ENCODE measurements at places on chromosomes 12 and 14.

DNA sequence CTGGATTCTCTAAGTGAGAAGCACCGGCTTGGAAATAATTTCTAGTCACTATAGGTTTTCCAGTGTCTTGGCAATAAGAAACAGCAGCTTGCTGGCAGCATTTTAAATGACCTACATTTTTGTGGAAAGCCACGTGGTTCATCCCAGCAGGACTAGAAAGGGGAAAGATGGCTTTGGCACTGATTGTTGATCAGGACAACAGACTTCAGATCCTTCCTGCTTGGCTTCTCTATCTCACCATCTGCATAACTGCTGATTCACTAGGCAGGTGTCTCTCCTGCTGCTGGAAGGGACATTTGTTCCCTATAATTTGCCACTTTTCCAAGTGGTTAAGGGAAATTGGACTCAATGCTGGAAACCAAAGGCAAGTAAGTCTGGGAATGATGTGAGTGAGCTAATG, 131.0 kb downstream of the TTC8 start:
- peak; percentile 37 for DNase-seq

DNA sequence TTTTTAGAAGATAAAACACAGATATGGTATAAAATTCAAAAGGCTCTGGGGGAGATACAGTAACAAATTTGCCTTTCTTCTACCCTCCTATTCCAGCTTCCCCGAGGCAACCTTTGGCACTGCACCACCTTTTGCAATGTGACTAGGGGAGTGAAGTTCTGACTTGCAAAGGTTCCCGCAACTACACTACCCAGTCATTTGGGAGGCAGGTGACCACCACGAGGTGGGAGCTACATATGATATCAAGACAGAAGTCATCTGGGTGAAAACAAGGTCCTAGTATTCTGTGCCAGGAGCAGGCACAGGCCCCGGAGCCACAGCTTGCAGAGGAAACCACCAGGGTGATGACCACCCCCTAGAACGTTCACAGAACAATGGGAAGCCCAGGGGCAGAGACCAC, 141.5 kb downstream of the TTC7B start:
- peak; percentile 33 for DNase-seq

DNA sequence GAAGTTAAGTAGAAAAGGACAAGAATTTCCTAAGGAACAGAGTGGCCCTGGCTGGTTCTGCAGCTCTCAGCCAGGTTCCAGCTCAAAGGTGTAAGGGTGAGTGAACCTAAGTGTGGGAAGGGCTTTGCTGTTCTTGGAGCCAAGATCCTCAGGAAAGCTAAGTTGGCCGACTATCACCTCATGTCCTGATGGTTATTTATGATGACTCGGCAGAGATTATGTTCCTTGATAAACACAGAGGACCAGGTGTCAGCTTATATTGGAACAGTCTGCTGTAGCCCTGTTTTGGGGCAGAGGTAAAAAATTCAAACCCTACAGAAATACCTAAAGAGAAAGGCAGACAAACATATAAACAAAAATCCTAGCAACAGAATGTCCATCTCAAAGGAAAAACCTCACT, 128.5 kb downstream of the TBX3 start:
- no peak for DNase-seq

GRCh38 chr12:10661338-10661737, 12.5 kb downstream of the STYK1 start:
- DNase-seq: no peak

GRCh38 chr12:28517101-28517500, 326.8 kb downstream of the CCDC91 start:
- DNase-seq: peak; percentile 45

GRCh38 chr12:108793756-108794441, 62.6 kb upstream of the CORO1C start:
- no peak for DNase-seq

DNA sequence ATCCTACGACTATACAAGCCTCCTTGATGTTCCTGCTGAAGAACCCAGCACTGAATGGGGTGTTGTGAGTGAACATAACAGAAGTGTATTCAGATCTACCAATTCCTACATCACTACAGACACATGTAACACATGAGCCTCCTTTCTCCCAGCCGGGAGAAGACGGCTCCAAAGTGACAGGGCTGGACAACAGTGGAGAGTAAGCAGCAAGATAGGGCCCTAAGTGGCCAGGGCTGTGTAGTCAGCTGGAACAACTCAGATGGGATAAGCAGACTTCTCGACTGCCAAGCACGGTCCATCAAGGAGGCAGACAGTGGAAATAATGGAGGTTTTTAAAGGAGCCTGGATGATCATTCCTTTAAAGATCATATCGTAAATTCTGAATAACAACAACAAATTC, 73.5 kb downstream of the TTC7B start:
- DNase-seq: no peak

- DNase-seq: no peak
Measured at GRCh38 chr12:76020731-76021672, 10.6 kb downstream of the PHLDA1 start.

DNA sequence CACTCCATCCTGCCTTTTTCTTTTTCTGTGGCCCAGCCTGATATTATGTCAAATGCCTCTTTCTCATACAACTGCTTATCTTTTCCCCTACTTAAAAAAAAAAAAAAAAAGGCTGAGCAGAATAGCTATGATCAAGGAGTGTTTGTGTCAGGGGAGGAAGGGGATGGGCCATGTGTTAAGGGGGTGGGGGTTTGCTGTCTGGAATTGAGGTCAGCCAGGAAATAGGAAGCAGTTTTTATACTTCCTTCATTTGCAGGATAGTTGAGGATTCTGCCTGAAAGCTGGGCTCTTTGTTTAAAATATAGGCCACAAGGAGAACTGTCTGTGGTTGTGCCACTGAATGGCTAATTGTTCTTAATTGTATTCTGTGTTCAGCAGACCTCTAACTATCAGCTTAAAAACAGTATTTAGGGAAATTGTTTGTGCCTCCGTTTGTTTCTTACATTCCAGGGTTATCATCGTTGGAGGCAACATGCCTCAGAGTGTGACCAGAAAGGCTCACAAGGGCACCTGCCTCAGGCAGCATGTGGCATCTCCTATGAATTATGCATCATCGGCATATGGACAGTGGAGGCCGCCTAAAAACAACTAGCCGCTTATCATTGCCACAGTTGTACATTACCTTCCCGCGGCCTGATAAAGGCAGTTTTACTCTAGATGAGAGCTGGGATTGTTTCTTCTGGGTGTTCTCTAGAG, 96.0 kb downstream of the SRGAP1 start:
- DNase-seq: no peak

GRCh38 chr14:64493455-64493854, 10.2 kb downstream of the ZBTB25 start:
- DNase-seq: no peak

GRCh38 chr12:101939306-101939705, 61.9 kb downstream of the DRAM1 start:
- no peak for DNase-seq

GRCh38 chr12:12034344-12034743, 36.4 kb upstream of the BCL2L14 start:
- no peak for DNase-seq

- DNase-seq: peak; percentile 83
Measured at GRCh38 chr12:95336387-95337067, 118.9 kb downstream of the VEZT start.

GRCh38 chr12:10771132-10771733, 31.2 kb downstream of the TAS2R7 start:
- no peak for DNase-seq

DNA sequence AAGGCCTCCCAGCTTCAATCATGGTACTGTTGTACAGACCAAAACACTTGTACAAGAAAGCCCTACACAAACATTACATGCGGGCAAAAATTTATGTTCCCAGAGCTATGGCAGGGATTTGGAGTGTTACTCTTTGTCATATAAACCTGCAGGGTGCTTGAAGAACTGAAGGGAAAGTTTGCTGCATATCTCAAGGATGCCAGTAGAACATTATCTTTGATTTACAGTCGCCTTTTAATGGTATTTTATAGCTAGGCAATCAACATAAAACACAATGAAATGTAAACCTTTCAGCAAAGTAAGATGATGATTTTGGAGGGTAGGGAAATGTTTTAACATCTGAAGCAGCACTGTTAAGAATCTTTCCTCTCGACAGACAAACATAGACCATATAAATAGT, 305.6 kb downstream of the KCNH5 start:
- DNase-seq: no peak

All from NCI-H2171 (cell line).